M059J (cell line): ENCODE measurements at places on chromosomes 13 and 19.
A peak's percentile ranks its signal among the peaks of the same experiment; 100 is the strongest.

- DNase-seq = no peak
Measured at GRCh38 chr13:54357284-54357933, 1328.8 kb downstream of the OLFM4 start.

DNA sequence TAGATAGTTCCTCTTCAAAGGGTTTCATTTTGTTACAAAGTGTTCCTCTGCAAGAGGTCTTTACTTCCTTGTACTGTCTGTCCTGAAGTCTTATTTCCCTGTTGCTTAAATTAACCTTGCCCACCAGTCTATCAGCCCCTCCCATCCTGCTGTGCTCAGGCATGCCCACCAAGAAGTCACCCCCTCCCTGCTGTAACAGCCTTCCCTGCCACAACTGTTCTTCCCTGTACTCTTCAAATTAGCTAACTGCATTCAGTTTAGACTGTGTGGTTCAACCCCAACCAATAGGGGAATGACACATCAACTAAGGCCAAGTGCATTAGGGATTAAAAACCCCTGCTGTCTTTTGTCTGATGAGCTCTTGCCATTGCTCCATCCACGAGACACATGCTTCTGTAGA, 34.4 kb upstream of the ZNF562 start:
- no peak for DNase-seq

DNA sequence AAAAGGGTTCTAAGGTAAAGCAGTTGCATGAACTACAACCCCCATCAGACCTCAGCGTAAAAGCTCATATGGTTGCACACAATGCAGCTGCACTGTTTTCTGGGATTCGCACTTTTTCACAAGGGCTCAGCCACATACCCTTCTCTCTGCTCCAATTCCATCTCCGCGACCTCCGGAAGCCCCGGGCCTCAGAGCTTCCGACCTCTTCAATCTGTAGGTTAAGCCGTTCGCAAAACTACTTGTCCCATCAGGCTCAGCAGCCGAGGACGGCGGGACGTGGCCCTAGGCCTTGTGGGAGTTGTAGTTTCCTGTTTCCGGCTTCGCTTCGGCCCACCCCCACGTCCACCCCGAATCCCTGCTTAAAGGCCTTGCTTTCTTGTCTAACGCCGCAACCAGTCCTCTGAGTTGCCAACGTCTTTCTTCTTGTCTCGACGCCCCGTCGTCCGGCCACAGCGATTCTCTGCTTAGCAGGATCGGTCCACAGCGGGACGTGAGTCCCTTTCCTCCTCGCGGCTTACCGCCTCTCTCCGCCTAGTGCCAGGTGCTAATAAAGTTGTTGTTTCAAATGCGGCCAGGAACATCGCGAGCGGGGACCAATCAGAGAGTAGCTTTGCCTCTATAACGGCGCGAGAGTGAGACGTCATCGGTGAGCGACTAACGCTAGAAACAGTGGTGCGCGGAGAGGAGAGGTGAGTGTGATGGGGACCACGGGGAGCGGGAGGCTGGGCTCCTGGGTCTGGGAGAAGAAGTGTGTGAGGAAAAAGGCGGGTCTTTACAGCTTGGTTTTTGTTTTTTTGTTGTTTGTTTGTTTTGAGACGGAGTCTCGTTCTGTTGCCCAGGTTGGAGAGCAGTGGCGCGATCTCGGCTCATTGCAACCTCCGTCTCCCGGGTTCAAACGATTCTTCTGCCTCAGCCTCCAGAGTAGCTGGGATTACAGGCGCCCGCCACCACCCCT, at the start of the genes PRPF31 and TFPT:
PRPF31 (plus strand) TSS at position 646 of the 955 bp plus-strand sequence. CDS start 2,525 bp downstream, outside the sequence.
TFPT (minus strand) TSS at position 549 of the 955 bp plus-strand sequence; CDS start at position 161, 388 bp downstream.
- peak; percentile 97 for DNase-seq

DNA sequence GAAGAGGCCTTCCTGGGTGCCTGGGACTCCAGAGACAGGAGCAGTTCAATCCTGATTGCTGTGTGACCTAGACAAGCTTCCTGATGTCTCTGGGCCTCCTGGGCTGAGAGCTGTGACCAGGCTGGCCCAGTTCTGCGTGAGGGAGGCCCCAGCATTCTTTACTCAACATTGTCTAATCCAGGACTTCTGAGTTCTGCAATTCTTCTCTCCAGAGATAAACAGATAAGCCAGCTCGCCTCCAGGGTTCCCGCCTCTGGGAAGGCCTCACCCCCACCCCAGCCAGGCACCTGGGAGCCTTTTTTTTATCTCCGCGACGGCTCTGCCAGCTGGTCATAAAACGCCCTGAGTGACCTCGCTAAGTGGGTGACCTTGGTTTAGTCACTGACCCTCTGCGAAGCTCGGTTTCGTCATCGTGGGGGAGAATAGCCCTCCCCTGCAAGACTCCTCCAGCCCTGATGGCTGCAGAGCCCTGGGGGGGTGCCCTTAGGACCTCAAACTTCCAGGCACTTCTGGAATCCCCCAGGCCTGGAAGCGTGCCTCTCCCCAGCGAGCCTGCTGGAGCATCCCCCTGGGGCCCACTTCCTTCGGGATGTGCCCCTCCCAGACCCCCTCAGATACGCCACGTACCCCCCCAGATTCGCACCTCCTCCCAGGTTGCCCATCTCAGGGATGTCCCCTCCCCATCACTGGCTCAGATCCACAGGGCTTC, 1.9 kb downstream of the SULT2B1 start:
- peak; percentile 98 for DNase-seq

DNA sequence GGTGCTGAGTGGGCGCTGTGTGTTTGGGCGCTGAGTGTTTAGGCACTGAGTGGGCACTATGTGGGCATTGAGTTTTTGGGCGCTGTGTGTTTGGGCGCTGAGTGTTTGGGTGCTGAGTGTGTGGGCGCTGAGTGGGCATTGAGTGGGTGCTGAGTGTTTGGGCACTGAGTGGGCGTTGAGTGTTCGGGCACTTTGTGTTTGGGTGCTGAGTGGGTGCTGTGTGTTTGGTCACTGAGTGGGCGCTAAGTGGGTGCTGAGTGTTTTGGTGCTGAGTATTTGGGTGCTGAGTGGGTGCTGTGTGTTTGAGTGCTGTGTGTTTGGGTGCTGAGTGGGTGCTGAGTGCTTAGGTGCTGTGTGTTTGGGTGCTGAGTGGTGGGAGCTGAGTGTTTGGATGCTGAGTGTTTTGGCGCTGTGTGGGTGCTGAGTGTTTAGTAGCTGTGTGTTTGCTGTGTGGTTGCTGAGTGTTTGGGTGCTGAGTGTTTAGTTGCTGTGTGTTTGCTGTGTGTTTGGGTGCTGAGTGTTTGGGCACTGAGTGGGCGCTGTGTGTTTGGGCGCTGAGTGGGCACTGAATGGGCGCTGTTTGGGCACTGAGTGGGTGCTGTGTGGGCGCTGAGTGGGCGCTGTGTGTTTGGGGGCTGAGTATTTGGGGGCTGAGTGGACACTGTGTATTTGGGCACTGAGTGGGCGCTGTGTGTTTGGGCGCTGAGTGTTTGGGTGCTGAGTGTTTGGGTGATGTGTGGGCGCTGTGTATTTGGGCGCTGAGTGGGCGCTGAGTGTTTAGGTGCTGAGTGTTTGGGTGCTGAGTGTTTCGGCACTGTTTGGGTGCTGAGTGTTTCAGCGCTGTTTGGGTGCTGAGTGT, 47.2 kb upstream of the F7 start:
- no peak for DNase-seq

GRCh38 chr13:109668433-109669233, 117.8 kb downstream of the IRS2 start:
- DNase-seq = no peak

- DNase-seq = no peak
Measured at GRCh38 chr13:51867062-51867461, 5.3 kb downstream of the CCDC70 start.

DNA sequence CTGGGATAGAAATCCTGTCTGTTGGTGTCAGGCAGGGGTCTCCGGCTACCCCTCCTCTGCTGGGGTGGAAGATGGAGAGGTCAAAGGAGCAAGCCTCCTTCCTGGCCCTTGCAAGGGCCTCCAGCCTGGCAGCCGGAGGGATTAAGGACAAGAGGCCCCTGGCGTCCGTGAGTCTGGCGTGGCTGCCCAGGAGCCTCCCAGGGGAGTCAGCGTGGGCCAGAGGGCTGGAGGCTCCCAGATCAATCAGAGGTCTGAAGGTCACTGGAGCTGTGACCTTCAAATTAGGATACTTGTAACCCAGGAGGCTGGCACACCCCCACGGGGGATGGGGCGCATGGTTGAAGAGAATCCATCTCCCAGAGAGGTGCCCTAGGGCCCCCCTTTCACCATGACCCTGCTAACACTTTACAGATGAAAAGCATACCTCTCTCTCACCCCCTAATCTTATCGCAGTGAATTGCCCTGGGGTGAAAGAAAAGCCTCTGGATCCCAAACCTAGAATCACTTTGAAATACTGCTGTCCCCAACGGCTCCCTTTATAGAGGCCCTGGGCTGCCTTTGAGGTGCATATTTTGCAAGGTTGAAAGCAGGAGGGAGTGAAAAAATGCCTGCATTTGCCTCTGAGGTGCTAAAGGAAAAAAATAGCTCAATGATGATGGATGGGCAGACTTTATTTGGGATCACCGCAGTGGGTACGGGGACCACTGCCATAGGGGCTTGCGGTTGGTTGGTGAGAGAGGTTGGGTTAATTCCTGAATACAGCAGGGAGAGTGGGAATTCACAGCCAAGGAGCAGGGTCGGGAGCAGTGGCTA, 44.9 kb upstream of the PEG3 start:
- DNase-seq = no peak

GRCh38 chr19:4305257-4305612, 837 bp downstream of the FSD1 start:
- DNase-seq = no peak

- DNase-seq = no peak
Measured at GRCh38 chr19:871446-872265, 12.2 kb downstream of the CFD start.

GRCh38 chr19:40742886-40743285, 7.4 kb downstream of the ACTMAP start:
- DNase-seq = no peak

DNA sequence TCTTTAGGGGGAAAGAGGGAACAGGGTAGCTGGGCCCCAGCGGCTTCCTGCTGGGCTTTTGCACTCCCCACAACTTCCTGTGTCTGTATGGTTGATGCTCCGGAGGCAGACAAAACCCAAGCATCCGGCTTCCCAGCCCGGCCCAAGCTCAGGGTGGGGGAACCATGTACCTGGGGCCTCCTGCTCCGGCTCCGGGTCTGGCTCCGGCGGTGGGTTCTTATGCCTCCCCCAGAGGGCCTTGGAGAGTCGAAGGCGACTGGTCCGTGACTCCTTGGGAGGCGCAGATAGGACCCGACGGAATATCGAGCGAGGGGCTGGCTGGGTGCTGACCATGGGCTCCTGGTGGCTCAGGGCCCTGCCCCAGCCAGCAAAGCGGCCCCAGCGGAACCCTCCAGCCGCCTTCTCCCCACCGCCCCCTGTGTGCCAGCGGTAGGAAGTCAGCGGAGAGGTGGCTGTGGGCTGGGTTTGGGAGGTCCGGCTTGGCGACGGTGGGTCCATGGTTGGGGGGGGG, 428 bp downstream of the RASAL3 start:
- no peak for DNase-seq

DNA sequence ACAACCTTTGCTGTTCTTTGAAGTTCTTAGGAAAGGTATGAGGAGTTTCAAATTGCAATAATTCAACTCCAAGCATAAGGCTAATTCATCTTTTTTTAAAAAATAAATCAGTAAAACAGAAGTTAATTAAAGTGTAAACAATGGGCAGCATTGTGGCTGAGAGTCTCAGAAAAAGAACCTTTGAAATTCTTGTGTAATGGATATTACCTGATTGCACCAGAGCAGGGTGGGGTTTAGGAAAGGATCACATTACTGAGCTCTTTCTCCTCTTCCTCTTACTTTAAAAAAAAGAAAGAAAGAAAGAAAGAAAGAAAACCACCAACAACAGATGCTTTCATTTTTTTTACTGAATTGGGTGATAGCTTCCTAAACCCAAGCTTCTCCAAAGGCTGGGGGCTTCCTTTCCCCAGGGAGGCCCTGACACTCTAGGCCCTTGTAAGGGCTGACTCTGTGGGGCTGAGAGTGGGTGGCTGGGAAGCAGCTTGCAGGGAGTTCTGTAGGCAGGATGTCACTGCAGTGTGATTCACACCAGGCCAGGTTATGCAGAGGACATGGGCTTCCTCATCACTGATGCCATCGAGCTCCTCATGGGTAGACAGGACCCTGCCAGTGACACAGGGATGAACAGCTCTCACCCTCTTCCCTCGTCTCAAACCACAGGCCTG, 564.5 kb downstream of the FGF9 start:
- no peak for DNase-seq

- peak; percentile 47 for DNase-seq
Measured at GRCh38 chr13:48532256-48532505, 699 bp downstream of the RCBTB2 start.

- peak; percentile 95 for DNase-seq
Measured at GRCh38 chr19:42244347-42245220, 2.2 kb upstream of the GSK3A start.

DNA sequence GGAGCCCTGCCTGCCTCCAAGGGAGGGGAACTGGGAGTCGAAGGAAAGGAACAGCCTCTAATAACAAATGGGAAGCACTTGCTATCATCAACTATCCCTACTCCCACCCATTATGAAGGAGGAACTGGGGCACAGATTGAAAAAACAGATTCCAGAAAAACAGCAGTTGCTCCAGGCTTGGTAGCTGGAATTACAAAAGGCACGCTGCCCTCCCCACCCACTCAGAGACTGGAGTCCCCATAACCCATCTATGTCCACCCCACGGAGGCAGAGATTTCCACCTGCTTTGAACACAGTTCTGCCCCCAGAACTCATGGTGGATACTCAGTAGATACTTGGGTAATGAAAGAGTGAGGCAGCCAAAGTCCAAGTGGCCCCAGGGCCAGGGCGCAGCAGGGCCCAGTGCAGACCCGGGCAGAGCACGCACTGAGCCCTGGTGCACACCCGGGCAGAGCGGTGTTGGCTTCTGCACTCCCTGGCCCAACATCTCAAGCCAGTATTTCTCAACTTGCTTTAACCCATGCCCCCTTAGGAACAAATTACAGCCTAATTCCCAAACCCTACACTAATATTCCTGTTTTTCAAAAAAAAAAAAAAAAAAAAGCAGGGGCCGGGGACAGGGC, 19.1 kb upstream of the CCNP start:
- DNase-seq = no peak

DNA sequence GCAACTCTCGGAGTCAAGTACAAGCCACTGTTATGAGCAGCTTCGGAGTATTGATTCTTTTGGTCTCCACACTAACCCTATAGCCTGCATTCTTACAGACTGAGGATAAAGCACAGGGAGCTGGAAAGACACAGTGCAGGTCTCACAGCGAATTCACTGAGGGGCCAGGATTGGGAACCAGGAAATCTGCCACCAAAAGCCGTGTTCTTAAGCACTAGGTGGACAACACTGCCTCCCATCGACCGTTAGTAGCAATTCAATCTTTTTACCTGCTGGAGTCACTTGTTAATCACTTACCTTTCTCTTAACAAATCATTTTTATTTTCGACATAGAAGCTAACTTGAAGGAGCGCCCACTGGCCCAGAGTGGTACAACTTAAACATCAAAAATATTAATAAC, 6.3 kb downstream of the PMIS2 start:
- DNase-seq = peak; percentile 19

DNA sequence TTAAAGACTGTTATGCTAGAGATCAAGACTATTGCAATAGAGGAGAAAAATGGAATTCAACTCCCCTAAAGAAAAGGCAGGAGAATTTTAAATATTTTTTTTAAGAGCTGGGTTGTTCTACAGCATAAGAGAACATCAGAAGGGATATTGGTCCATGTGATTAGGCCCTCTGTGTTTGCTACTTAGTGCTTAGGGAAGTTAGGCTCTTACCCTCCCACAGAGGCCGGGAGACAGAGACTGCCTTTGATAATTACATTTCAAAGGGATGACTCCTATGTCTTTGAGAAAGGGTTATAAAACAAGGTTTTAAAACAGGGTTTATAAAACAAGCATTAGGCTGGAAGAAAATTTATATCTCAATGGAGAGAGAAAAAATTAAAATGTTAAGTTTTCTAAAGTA, 1248.1 kb upstream of the PCDH20 start:
- peak; percentile 0 for DNase-seq

- DNase-seq = no peak
Measured at GRCh38 chr19:4368128-4368820, 24.9 kb downstream of the MPND start.

- peak; percentile 86 for DNase-seq
Measured at GRCh38 chr19:13132471-13133180, 14.6 kb downstream of the NACC1 start.
